Cardiac septum (tissue), 1 donor: ENCODE measurements at places on chromosomes 13 and 19. TPM values are rescaled to one million over a fixed set of nuclear protein-coding genes. Genes with fewer than 3 reads are reported as not detected.

DNA sequence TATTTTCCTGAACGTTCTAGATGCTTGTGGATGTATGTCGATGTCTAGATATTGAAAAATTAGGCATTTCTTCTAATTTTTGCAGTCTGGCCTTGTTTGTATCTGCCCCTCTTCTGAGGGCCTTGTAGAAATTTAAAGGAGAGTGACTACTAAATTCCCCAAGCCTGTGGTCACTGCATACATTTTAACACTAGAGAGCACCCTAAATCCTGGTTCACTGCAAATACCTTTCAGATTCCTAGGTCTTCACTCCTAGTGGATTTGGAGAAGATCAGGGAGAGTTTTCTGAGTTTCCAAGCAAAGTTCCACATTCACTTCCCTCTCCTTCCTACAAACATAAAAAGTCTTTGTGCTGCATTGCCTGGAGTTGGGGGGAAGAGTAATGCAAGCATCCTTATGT, 1272.5 kb downstream of the OLFM4 start:
- no peak for DNase-seq

DNA sequence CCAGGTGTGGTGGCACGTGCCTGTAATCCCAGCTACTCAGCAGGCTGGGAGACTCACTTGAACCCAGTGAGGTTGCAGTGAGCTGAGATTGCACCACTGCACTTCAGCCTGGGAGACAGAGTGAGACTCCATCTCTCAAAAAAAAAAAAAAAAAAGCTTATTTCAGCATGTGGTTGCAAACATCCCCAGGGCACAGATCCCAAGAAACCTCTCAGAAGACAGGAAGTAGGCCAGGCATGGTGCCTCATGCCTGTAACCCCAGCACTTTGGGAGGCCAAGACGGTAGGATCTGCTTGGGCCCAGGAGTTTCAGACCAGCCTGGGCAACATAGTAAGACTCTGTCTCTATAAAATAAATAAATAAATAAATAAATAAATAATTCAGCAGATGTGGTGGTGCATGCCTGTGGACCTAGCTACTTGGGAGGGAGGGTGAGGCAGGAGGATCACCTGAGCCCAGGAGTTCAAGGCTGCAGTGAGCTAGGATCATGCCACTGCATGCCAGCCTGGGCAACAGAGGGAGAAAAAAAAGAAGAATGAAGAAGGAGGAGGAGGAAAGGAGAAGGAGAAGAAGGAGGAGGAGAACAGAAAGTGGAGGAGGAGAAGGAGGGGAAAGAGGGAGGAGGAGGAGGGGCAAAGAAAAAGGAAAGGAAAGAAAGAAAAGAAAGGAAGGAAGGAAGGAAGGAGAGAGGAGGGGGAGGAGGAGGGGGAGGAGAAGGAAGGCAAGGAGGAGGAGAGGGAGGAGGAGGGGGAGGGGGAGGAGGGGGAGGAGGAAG, 4.3 kb upstream of the LRRC8E start:
- DNase-seq: no peak

The MYO1F gene
- total RNA-seq: 9.0 TPM

DNA sequence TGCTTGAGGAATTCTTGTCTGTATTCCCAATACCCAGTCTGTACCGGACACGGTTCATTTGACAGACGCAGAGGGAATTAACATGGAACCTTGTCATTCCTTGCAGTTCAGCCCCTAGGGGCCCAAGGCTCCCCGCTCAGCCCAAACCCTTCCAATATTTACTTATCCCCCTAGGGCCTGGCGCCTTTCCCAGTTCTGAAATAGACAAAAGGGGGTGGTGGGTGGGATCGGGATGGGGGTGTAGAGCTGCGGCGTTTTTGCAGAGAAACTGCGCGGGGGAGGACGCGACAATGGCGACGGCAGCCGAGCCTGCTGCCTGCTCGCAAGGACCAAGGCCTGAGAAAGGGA, 583 bp downstream of the AKAP8L start:
- DNase-seq: no peak

- no peak for DNase-seq
Observed at GRCh38 chr13:47890146-47890814, 110.8 kb downstream of the SUCLA2 start.
